ENCODE measurements at places on chromosomes 11 and 22.

DNA sequence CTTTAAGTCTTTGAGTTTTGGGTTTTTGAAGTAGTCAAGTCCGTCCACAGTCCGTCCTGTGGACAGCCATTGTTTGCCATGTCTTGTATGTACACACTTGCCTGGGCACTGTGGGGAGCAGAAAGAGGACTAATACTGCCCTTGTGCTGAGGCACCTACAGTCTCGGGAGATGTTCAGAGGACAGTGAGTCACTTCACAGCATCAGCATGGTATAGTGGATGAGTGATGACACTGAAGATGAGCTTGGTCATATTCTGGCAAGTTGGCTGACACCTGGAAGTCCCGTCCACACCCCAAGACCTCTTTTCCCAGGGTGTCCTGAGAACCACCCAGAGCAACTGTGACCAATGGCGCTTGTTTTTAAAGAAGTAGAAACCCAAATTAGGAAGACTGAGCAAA is 29.2 kb downstream of the NF2 start:
- DNase-seq = no peak

DNA sequence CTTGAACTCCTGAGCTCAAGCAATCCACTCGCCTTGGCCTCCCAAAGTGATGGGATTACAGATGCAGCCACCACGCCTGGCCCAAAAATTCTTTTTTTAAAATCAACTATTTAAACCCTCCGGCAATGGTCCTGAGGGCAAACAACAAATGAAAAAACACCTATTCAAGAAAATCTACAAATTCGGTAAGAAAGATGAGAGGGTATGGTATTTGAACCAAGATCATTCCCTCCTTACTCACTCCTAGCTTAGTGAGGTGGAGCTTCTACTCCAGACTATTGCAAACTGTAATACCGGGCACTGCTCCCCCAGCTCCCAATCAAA is 2.1 kb downstream of the NF2 start:
- no peak for DNase-seq

DNA sequence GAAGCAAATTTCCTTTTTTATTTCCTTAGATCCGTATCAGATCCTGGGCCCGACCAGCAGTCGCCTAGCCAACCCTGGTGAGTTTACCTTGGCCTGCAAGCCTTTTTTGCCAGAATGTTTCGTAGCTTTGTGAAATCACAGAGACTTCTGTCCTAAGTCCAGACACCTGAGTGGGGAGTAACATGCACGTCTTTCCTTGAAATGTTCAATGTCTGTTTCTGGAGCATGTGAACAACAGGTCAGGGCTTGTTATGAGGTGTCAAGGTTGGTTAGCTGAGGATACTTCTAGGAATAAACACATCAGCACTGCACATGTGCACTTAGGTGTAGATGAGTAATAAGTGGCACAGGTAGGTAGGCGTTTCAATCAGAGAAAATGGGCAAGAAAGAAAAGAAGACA is 58.0 kb downstream of the KCNJ1 start:
- DNase-seq = no peak

GRCh38 chr22:22520667-22521602 is 865 bp upstream of the ZNF280A start:
- DNase-seq = no peak

DNA sequence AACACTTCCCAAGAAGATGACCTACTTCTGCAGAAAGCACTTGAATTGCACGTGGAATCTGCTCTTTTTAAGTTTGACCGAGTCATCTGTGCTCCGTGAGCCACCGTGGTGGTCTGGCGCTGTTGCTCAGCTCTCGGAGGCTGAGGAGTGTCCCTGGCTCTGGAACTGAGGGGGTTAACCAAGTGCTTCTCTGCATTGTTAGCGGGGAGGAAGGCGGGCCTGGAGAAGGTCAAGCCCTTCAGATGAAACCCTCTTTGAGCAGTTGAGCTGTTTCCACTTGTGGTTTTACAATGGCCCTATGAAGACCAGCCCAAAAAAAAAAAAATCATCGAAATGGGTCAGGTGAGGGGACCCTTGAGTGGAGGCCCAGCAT is 286.4 kb downstream of the NTM start:
- no peak for DNase-seq

GRCh38 chr11:68002575-68002937 is 1.3 kb downstream of the UNC93B1 start:
- no peak for DNase-seq

DNA sequence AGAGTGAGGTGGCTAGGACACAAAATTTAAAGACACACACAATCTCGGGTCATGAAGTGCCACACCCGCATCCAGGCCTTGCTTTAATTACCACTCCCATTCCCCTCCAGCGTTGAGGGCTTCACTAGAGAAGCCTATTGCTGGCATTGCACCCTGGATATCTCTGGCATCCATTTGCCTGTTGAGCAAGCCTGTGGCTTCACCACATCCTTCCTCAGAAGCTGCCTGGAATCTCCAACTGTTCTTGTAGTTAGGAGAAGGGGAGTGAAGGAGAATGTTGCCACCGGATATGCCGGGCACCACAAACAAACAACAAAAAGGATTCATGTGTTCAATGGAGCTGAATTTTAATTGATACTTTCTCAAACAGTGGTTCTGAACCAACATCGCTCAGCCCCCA is 34.4 kb upstream of the RCN1 start:
- no peak for DNase-seq

GRCh38 chr11:364991-365725 is 4.1 kb upstream of the B4GALNT4 start:
- no peak for DNase-seq

- no peak for DNase-seq
Observed at GRCh38 chr11:33777906-33778305, 3.6 kb upstream of the FBXO3 start.

DNA sequence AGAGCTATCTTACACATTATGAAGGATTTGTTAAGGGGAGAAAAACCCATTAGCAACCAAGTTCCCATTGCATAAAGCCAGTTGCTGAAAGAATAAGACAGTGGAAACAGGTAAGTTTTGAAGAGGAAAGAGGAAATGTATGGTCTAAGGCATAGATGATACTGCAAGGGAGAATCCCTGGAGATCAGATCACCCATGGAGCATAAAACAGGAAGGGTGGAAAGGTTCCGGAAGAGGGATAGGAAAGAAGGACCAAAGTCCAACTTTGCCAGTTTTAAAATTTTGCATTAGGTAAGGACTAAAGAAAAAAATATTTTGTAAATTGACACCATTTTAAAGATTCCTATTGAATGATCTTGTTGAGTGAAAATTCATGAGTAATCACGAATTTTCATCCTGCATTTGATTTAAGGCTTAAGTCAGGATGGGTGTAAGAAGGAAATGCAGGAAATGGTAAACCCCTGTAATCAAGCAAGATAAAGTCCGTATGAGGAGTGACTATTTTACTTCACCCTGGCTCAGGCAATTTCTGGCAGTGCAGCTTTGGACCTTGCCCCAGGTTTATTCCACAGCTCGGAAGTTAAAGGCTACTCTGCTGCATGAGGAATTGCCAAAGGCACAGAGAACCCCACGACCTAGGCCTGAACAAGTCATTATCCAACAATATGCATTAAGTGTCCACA is 70.9 kb downstream of the CCDC34 start:
- no peak for DNase-seq

DNA sequence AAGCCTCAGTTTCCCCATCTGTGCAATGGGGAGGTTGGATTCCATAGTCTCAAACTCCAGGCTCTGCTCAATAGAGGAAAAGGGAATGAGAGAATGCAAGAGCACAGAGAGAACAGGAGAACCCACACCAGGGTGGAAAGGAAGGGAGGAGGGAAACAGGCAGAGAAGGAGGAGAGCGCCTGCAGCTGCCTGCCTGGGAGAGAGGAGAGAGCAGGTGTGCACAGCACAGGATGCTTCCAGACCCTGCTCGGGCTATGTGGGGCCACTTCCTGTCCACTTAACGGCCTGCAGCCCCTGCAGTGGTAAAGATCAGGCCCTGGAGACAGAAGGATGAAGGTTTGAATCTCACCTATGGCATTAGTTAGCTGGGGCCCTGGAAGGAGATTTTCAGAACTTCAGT is 12.3 kb downstream of the LRRC32 start:
- DNase-seq = no peak

DNA sequence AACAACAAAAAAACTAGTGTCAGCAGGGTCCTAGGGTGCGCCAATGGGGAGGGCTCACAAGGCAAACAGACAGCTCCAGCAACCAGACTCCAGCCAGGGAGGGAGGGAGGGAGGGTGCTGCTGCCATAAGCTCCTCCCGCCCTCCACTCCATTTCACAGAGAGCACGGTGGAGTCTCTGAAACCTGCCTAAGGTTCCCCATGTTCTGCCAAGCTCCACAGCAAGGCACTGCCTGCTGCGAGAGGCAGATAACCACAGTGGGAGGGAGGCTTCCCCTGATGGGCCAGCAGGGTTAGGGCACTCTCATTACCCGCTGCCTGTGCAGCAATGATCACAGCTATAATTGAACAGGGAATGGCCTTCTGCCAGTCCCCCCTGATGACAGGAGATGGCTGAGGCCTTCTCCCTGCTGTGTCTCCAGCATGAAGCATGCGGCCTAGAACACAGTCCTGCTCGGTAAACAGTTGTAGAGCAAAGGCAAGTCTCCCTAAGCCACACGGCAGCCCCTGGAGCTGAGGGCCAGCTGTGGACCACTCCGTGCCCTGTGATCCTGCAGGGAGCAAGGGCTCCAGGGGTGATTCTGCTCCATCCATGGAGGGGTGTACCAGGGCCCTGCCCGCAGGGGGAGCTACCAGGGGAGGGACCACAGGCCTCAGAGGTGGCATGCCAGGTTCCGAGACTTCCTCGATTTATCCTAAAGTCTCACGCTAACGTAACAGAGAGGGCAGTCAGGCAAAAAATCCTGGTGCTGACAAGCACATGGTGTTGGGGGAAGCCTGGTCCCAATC is 42.9 kb downstream of the PC start:
- DNase-seq = no peak

GRCh38 chr11:118703563-118704106 is 24.2 kb upstream of the TREH start:
- no peak for DNase-seq

GRCh38 chr11:77886401-77886800 is 65.5 kb downstream of the AAMDC start:
- no peak for DNase-seq

DNA sequence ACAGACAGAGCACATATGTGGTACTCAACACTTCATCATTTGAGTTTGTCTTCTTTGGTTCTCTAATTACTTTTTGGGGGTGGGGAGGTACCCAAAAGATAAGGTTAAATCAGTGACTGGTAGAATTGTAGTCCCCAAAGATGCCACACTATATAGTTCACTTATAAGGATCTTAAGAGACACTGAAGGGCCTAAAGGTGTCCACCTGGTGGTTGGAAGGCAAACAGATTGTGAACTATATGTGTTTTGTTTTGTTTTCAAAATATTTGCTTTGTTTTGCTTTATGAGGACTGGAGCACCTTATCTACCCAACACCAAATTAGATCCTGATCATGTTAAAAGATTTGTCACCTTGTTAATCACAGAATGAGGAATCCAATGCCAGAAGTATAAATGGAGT is 136.1 kb downstream of the DCDC1 start:
- no peak for DNase-seq

Measured in activated CD8-positive, alpha-beta memory T cell treated with anti-CD3 and anti-CD28 coated beads for 1 hour (primary cell).